ENCODE measurements at places on chromosomes 3 and 15.

GRCh38 chr15:85030301-85030929 lies 48.8 kb downstream of the PDE8A start:
- no peak for DNase-seq

DNA sequence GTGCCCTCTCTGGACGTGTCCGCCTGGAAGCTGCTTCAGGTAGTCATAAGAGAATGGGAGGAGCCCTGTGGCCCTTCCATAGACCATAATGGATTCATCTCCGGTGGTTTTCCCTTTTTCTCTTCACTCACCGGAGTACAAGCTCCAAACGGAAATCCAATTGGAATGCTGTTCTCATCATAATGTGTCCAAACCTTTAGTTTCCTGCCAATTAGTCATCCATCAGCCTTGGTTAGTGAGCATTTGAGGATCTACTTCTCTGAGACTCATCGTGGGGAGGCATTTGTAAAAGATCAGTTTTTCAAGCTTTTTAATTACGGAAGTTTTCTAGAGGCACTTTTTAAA lies 34.9 kb downstream of the ABHD2 start:
- no peak for DNase-seq

- DNase-seq, result no peak
These were observed 57.1 kb downstream of the EPHB1 start for GRCh38 chr3:134852132-134852531.

- no peak for DNase-seq
These were observed 8.8 kb upstream of the FAM107A start for GRCh38 chr3:58585994-58586393.

GRCh38 chr3:112445839-112446238 lies 53.4 kb downstream of the BTLA start:
- DNase-seq, result no peak

GRCh38 chr3:67614195-67614594 lies 40.2 kb downstream of the SUCLG2 start:
- no peak for DNase-seq

DNA sequence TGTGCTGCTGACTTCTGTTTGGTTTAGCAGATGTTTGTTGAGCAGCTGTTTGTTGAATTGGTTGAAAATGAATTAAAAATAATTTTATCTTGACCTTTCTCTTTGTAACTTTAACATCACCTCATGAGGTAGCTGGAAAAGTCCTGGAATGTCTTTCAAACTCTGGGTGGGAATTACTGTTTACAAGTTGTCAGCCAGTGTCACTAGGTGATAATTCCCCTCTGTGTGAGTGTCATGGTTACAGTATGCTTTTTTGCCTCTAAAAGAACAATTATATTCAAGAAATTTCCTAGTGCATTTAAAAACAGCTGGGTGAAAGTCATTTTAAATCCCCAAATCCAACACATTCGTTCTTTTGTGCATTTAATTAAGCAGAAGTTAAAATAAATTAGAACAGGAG lies 113.2 kb downstream of the PTPRG start:
- DNase-seq, result no peak

GRCh38 chr3:192731233-192731632 lies 3.9 kb upstream of the FGF12 start:
- DNase-seq, result no peak

GRCh38 chr15:36428102-36428845 lies 151.2 kb upstream of the CDIN1 start:
- no peak for DNase-seq

GRCh38 chr15:33872416-33873106 lies 95.7 kb upstream of the CHRM5 start:
- no peak for DNase-seq

DNA sequence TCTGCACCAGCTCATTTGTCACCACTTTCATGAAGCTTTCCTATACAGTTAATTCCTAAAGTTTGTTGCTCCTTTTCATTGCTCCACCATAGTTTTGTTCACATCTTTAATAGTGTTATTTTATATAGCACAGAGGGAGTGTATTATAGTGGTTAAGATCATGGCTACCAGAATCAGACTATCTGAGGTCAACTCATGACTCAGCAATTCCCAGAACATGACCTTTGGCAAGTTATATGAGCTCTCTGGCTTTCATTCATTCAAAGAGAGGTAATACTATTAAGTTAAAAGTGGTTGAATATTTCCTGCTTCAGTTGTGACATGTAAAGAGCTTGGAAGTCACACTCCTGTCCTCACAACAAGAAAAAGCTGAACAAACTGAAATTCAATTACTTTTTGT lies 1073.5 kb downstream of the NAALADL2 start:
- DNase-seq, result no peak

DNA sequence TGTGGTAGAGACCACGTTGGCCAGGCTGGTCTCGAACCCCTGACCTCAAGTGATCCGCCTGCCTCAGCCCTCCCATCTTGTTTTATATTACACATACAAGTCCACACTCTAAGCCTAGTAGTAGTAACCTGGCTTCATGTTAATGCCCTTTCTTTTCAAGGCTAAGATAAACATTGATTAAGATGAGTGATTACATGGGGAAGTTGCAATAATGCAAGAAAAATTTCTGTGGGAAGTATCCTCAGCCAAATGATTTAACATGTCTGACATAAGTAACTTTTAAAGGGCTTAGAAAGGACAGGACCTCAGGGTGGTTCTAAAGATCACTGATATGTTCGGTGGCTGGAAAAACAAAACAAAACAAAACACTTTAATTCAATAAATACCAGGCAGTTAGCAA lies 72.1 kb downstream of the SFMBT1 start:
- no peak for DNase-seq

- DNase-seq, result no peak
These were observed 62.7 kb downstream of the DNASE1L3 start for GRCh38 chr3:58148049-58148448.

DNA sequence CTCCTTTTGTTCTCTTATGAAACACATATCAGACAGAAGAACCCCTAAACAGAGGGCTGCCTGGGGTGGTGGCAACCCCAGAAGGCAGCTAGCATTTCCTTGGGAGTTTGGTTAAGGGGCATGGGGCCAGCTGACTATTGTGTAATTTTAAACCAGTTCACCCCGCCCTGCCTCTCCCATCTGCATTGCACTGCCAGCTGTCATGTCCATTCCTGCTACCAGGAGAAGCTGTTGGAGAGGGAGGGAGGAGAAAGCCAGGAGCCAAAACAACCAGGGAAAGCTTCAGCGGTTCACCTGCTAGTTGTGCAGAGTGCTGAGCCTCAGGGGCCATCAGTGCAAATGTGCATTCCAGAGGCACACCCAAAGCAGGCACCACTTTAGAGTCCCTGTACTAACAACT lies 47.6 kb upstream of the ATP1B3 start:
- DNase-seq, result no peak

DNA sequence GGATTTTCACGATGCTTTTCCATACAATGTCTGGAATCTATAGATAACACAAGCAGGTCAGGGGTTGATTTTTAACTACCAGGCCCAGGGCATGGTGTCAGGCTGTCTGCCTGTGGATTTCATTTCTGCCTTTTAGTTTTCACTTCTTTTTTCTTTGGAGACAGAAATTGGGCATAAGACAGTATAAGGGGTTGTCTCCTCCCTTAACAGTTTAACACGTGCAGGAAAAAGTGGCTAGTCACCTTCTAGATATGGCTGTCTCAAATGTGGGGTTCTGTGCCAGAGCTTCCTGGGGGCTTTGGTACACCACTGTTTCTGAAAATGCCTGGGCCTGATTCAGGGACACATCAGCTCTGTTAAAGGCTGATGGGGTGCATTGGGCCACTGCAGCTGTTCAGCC lies 7.4 kb upstream of the ZNF589 start:
- DNase-seq, result no peak

GRCh38 chr3:85604641-85605040 lies 645.9 kb downstream of the CADM2 start:
- DNase-seq, result no peak

GRCh38 chr15:58446521-58446920 lies 14.7 kb downstream of the LIPC start:
- DNase-seq, result no peak

- no peak for DNase-seq
These were observed 28.0 kb upstream of the TEX9 start for GRCh38 chr15:56337084-56337725.

- no peak for DNase-seq
These were observed 61.2 kb downstream of the PAK2 start for GRCh38 chr3:196800742-196801434.

GRCh38 chr3:184553385-184553784 lies 8.2 kb upstream of the EPHB3 start:
- peak; percentile 24 for DNase-seq

- DNase-seq, result no peak
These were observed 177.3 kb downstream of the KLF13 start for GRCh38 chr15:31503758-31504461.
